Left ventricle myocardium inferior (tissue), 1 donor: ENCODE measurements at places on chromosomes 1 and 21. TPM values are rescaled to one million over a fixed set of nuclear protein-coding genes. Genes with fewer than 3 reads are reported as not detected.

The FAM163A gene
- total RNA-seq, result 0.16 TPM

The RNF186 gene
- total RNA-seq, result not detected

- DNase-seq, result no peak
Observed at GRCh38 chr1:237769916-237770315, 120.8 kb downstream of the ZP4 start.

The FLG gene
- not detected for total RNA-seq
